ENCODE measurements at places on chromosomes 5 and 9. TPM values are rescaled to one million over a fixed set of nuclear protein-coding genes. Genes with fewer than 3 reads are reported as not detected.

The TTLL11 gene
- 8.6 TPM for total RNA-seq

The KIF27 gene
- 1.7 TPM for total RNA-seq

The SPINK6 gene
- total RNA-seq: not detected

The LCN15 gene
- total RNA-seq: not detected

The SLC34A3 gene
- not detected for total RNA-seq

The HTR4 gene
- total RNA-seq: not detected

The PRRX2 gene
- total RNA-seq: 35.3 TPM

GRCh38 chr5:132190161-132190817 lies 37.4 kb downstream of the P4HA2 start:
- peak; percentile 82 for DNase-seq

- no peak for DNase-seq
Observed at GRCh38 chr9:76575761-76576160, 116.8 kb downstream of the GCNT1 start.

DNA sequence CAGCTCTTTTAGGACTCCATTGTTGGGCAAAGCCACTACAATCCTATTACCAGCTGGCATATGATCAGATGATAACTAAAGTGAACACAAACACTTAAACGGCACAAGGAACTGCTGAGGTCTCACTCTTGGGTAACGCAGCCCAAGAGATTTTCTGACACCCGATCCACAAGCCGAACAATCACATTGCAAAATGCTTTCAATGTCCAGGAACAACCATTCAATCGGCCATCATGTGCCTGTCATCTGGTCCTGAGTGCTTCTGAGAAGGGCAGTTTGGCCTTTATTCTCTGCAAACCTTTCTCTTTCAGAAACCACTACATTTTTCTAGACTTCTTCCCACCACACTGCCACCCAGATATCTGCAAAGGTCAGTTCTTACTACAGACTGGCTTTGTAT lies 283.1 kb downstream of the GLIS3 start:
- no peak for DNase-seq

GRCh38 chr9:79470954-79471353 lies 100.8 kb upstream of the TLE4 start:
- DNase-seq: no peak

- no peak for DNase-seq
Observed at GRCh38 chr5:125196481-125197111, 450.2 kb upstream of the ZNF608 start.

GRCh38 chr9:136762221-136762691 lies 2.1 kb downstream of the LCN15 start:
- DNase-seq: no peak

GRCh38 chr5:111892949-111893348 lies 136.0 kb upstream of the NREP start:
- DNase-seq: peak; percentile 17

DNA sequence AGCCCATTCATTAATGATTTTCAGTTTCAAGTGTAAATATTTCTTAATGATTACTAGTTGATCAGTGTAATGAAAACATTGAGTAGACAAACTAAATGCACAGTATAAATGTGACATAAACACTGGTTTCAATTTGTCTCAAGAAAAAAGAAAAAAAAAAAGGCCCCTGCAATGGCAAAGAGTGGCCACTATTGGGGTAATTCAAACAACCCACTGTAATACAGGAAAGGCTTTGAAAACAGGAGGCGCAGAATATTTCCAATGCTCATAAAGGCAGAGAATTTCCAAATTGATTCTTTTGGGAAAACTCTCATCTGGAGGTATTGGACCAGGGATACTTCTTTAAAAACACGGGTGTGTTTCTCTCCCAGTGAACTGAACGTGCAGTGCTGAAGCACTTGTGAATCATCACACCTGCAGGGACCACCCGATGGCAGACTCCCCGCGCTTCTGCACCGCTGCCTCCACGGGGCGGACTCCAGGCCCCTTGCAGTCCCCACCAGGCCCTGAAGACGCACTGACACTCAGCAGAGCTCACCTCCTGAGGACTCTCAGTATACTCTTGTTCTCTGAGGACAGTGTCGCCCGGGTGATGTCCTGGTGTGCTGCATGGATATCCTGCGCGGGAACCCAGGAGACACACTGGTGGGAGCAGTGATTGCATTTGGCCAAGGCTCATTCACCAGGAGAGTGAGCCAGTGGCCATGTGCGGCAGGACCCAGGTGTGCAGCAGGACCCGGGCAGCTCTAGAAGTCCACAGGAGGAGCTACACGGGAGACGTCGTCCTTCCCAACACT lies 227.6 kb upstream of the IRX4 start:
- no peak for DNase-seq

GRCh38 chr5:149632311-149633251 lies 51.3 kb downstream of the ARHGEF37 start:
- DNase-seq: peak; percentile 47

- peak; percentile 56 for DNase-seq
Observed at GRCh38 chr5:151115272-151115905, 34.6 kb upstream of the TNIP1 start.

DNA sequence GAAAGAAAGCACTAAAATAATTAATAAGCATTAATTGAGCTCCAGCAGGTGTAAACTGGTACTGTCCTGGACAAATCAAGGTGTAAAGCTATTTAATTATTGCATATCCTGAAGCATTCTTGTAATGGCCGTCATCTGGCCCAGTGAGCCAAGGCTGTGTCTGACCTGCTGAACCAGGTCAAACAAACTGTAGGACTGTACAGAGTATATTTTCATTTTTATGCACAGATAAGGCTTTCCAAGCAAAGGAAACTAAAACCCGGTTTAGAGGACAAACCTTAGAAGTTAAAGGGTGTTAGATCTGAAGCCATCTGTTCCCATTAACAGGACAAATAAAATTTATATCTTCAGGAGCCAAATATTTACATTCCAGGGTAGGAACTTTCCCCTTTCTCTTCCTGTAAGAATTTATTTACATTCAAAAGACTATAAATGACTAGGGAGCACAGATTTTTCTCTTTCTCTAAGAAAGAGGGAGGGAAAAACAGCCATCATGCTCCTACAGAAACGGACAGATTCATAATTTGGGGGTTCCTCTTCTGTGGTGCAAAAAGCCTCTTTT lies 69.8 kb downstream of the ESM1 start:
- DNase-seq: no peak

GRCh38 chr5:173733425-173733824 lies 117.0 kb upstream of the BOD1 start:
- DNase-seq: no peak

DNA sequence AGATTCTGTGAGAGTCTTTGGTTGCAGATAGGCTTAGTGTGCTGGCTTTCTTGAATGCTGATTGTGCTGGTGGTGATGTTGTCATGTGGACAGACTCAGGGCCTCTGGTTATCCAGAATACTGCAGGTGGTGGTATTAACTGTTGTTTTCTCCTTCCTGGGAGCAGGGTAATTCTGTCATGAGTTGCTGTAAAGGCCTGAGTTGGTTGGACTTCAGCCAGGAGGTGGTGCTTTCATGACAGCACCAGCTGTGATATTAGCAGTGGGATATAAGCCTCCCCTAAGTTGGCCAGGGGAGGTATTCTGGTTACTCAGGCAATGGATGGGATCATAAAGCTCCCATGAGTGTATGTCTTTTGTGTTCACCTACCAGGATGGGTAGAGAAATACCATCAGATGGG lies 16.4 kb upstream of the RNF180 start:
- DNase-seq: no peak

DNA sequence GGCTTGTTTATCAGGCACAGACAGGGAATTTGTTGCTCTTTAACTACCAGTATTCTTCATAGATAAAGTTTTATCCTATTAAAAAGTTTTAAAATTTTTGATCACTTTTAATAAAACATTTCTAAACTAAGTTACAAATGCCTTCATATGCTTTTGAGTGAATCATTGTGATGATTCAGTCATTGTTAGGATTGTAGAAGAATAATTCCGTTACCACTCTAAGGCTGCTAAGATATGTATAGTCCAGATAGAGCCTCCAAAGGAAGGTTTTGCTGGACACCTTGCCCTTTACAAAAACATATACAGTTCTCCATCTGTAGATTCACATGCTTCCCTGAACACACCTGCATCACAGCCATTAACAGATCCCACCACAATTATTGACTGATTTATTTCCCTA lies 233.7 kb downstream of the SPOCK1 start:
- peak; percentile 27 for DNase-seq

DNA sequence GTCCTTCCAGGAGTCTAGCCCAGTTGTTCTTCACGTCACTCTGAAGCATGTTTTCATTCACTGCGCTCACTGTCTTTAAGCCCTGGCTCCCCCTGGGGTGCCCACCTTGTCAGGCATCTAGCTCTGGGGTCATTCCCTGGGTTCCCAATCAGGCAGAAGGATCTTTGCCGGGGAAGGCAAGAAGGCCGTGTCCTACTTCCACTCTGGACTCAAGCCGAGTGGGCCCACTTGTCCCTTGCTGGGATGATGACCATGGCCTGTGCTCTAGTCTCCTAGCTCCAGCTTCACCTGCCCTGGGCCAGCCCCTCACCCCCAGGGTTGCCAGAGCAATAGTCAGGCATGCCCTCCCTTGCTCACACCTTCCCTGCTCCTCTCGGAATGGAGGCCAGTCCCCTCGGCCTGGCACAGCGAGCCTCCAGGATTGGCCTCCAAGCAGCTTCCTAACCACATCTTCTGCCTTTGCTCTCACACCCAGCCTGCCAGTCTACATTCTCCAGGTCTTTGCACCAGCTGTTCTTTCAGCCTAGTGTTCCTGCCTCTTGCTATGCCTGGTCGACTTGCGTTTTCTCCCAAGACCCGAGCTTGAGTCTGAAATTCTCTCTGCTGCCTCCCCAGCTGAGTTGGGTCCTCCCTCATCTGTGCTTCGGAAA lies 32.2 kb upstream of the PSD2 start:
- no peak for DNase-seq

DNA sequence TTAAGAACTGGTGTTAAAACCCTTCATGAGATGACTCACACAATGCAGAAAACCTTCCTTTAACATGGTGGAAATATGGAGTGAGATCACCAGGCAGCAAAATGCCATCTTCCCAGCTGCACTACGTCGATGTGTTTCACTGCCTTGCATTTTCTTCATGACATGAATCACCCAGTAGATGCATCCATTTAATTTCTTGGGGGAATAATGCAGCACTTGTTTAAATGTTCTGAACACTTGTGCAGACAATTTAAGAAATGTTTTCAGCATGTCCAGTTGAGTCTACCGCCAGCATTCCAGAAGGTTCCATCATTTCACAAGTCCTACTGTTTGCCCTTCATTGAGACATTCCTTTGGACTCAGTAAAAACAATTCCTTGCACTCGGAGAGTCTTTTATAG lies 81.6 kb downstream of the ADAMTS16 start:
- peak; percentile 38 for DNase-seq

- no peak for DNase-seq
Observed at GRCh38 chr9:108257382-108257781, 598.4 kb downstream of the ACTL7B start.

Measured in HFFc6 (cell line).